LHCN-M2 (cell line): ENCODE measurements at places on chromosomes 12 and 14. TPM values are rescaled to one million over a fixed set of nuclear protein-coding genes. Genes with fewer than 3 reads are reported as not detected.
A peak's percentile ranks its signal among the peaks of the same experiment; 100 is the strongest.

DNA sequence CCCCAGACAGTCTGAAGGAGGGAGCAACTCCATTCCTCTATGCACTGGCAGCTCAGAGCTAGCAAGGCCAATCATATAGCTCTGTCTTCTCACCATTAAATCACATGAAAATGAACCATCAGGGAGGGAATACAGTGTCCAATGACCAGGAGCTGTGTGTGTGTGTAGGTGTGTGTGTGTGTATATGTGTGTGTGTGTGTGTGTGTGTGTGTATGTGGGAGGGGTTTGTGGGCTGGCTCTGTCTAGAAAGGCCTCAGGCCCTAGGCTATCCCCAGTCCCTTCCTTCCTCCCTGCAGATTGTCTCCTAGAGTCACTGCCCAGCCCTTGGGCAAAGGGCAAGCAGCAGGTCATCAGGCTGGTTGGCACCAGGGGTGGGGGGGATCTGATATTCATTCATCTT lies 5.7 kb upstream of the SUSD6 start:
- no peak for DNase-seq

DNA sequence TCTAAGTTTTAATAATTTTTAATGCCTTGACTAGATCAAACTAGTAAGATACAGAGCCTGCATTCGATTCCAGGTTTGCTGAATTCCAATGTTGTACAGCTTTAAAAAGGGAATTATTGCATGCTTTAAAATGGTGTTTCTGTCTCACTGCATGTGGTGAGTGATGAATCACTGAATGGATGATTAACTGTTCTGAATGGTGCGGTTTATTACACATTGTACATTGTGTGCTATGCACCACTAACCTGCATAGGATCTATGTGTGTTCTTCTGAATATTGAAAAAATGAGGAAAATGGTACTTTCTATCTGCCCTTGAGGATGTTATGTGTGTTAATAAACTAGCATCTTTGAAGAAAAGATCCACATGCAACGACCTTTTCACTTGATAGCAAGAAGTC lies 231.7 kb downstream of the NRXN3 start:
- peak; percentile 35 for DNase-seq

DNA sequence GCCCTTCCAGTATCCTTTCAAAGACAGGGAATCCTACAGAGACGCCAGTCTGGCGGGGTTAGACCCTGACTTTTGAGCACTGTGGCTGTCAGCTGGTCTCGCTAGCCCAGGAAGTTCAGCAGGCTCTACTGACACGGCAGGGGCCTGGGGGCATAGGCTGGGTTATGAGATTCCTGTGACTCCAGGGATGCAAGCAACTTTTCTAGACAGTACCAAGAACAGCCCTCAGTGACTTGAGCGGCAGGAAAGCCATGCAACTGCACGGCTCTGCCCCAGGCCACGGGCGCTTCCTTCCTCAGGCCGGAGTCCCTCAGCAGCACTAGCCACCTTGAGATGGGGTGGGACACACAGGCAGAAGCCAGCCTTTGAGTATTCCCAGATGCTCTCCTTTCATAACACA lies 5.1 kb upstream of the SIVA1 start:
- no peak for DNase-seq

DNA sequence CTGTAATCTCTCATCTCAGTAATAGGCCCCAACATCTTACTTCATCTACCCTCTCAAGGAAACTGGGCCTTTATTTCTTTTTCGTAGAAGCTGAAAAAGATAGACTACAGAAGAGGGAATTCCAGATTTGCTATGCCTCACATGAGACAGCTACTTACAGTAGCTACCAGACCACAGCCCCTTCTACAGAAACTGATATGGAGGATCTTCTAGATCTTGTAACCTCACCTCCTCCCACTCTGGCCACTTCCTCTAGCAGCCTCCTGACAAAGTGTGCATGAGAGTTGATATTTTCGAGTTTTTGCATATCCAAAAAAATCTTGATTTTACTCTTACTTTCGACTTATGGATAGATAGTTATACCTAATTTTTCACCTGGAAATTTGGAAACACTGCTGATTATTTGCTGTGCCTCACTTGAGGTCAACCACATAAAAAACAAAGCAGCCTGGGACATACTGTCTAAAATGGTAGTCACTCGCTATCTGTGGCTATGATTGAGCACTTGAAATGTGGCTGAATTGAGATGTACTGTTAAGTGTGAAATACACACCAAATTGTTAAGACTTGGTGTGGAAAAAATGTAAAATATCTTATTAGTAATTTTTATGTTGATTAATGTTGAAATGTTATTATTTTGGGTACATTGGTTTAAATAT lies 86.3 kb upstream of the NID2 start:
- no peak for DNase-seq

GRCh38 chr12:127209318-127209717 lies 1057.7 kb upstream of the TMEM132C start:
- no peak for DNase-seq

ISCU gene
- 122 and 132 TPM in 2 replicates for total RNA-seq

NPFF gene
- not detected in 2 replicates for total RNA-seq

DNA sequence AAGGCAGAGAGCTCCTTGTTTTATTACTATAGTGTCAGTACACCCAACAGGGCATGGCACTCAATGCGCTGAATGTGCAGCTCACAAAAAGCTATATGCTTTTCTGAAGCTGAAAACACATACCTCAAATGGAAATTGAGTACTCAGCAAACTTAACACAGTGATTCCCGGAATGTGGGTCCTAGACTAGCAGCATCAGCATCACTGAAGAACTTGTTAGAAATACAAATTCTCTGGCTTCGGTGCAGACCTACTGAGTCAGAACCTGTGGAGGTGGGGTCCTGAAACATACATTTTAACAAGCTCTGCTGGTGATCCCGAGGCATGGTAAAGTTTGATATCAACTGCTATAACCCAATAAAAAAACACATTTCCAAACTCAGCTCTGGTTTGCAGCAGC lies 14.9 kb downstream of the RERG start:
- DNase-seq: no peak

AEBP2 gene
- 11.9 and 13.4 TPM in 2 replicates for total RNA-seq

- DNase-seq: no peak
These were observed 664 bp downstream of the LRFN5 start for GRCh38 chr14:41607304-41607775.

BHLHE41 gene
- 2.4 and 4.0 TPM in 2 replicates for total RNA-seq

ACSS3 gene
- total RNA-seq: 5.0 and 6.8 TPM in 2 replicates

DNA sequence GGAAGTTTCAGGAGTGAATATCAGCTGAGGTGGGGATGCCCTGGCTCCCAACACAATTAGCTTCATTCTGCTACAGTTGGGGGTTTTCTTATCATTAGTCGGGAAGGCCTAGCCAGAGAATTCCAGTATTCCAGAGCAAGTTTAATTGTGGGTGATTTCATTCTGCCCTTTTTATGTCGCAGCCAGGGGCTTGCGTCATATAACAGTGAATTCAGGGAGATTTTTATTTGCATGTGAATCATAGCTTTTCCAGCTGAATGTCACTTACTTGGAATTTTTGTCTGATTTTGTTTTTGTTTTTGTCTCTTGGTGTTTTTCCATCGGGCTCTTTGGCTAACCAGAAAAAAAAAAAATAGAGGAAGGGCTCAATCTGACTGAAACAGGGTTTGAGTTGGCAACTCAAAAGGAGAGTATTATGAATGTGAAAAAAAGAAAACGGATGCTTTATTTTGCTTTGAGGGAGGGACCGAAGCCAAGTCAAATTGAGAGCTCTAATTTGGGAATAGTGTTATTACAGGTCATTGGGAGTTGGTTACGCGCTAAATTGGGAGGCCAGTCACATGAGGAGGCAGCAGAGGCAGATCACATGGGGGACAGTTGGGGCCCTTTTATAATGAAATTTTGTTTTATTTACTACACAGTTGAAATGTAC lies 119.4 kb downstream of the SAMD4A start:
- DNase-seq: peak; percentile 82

GPR65 gene
- total RNA-seq: not detected in 2 replicates

NYNRIN gene
- total RNA-seq: 0.06 TPM in 2 replicates

DNA sequence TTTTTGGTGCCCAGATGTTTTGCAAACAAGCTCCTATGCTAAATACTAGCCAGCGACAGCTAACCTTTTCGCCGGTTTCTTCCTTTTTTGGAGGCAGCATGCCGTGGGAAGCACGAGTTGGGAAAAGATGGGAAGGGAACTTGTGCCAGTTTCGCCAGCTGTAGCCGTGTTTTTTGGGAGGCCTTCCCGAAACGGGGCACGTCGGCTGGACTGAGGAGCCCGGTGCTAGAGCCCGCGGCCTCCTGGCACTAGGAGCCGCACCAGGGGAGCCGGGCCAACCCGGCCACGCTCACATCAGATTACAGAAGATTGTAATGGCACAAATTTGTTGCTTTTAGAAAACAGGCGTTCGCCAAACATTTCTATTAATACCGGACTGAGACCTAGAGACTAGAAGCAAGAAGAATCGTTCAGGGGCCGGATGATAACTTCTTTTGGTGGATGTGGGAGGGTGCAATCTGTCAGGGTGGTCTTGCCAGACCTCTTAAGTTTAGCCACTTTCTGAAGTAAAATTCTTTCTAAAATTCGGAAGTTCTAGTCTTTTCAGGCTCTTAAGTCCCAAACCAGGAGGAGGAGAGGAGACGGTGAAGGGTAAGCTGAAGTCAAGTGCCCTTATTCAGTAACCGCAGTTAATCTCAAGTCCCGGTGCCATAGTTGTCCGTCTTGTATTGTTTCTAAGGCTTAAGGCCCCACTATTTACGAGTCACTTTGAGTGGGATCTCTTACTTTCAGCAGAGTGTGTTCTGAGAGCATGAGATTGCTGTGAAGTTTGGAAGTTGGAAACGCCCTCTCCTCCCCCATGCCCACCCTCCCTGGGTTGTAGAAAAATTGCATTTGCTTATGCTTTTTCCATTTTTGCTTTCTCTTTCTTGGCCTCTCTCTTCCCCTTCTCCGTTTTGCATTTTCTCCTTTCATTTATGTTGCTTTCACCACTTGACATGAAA lies 1.3 kb downstream of the RASSF3 start:
- peak; percentile 42 for DNase-seq

DNA sequence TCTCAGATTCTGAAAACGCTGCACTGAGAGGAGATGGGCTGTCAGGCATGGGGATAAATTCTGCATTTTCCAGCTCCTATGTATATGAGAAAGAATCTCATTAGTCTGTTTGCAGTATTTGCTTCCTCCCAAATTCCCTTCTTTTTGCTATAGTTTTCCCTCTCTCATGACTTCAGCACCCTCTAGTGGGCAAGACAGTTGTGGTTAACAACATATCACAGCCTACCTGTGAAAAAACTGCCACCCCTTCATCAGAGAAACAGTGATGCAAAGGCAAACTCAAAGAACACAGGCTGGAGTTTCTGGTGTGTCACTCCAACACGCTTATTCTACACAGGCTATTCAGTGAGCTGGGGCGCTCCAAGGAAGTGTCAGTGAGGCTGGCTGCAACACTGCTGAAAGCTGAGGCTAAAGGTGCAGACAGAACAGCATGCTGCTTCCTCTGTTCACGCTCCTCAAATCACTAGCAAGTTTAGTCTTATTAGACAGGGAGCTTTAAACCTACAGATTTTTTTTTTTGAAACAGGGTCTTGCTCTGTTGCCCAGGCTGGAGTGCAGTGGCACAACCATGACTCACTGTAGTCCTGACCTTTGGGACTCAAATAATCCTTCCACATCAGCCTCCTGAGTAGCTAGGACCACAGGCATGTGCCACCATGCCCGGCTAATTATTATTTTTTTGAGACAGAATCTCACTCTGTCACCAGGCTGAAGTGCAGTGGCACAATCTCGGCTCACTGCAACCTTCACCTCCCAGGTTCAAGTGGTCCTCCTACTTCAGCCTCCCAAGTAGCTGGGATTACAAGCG lies 19.3 kb downstream of the ZC2HC1C start:
- DNase-seq: peak; percentile 55

CLEC2A gene
- not detected in 2 replicates for total RNA-seq

DNA sequence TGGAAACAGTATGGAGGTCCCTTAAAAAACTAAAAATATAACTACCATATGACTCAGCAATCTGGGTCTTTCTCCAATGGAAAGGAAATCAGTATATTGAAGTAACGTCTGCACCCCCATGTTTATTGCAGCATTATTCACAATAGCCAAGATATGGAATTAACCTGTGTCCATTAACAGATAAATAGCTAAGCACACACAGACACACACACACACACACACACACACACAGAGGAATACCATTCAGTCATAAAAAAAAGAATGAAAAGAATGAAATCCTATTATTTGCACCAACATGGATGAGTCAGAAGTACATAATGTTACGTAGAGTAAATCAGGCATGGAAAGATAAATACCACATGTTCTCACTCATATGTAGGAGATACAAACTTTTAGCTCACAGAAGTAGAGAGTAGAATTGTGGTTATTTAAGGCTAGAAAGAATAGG lies 4.7 kb downstream of the KLRK1 start:
- DNase-seq: peak; percentile 88

DNA sequence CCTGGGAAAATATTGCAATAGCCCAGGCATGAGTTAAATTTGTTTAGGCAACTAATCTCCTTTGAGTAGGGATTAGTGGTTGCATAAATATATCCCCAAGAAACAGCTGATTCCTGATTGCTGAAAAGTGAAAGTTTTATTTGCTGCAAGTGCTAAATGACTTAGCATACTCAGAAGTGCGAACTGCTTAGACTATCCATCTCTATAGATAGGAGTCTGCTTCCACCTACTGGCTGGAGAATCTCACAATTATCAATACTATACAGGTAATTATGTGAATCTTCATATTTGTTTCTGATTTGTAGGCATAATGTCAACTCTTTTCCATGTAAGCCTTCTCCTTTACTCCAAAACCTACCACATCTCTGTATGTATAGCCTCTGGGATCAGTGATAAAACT lies 12.0 kb upstream of the SLCO1B3 start:
- no peak for DNase-seq

DNA sequence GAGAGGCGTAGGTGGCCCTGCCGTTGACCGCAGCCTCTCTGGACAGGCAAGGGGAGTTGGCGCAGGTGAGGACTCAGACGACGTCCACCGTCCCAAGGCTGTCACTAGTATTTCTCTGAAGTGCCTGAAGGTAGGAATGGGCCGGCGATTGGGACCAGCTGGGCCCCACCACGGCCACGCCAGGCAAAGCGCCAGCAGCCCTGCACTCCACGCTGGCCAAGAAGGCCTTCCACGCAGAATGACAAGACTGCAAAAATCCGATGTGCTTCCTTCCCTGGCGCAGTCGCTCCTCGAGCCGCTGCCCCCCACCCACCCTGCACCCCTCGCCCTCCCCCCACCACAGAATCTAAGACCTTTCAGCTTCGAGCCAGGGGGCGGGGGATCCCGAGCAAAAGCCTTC lies 17.3 kb upstream of the MLXIP start:
- DNase-seq: no peak

DNA sequence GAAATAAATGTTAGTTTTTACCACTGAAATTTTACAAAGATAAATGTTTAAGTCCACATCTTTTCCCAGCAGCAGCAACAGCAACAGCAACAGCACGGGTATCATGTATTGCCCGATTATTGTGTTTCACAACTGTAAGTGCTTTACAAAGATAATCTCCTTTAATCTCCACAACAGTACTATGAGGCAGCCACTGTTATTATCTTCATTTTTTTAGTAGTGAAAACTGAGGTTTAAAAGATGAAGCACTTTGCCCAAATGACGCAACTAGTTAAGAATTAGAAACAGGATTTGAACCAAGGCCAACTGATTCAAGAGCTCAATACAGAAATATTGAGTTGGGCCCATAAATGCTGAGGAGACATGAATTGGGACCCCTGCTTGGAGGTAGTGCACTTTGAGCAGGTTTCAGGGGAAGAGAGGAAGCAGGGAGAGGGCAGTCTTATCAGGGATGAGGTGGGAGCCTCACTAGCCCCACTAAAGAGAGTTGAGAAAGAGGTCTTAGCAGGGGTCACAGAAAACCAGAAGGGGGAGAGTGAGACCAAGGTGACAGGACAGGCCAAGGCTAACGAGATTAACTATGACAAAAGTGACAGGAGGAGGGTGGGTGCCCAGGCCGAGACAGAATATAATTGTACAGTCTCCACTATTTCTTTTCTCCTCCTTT lies 15.3 kb downstream of the KRT2 start:
- no peak for DNase-seq

GRCh38 chr12:79662046-79662811 lies 28.5 kb downstream of the PAWR start:
- DNase-seq: no peak
